ENCODE measurements at places on chromosomes 12 and 14.

DNA sequence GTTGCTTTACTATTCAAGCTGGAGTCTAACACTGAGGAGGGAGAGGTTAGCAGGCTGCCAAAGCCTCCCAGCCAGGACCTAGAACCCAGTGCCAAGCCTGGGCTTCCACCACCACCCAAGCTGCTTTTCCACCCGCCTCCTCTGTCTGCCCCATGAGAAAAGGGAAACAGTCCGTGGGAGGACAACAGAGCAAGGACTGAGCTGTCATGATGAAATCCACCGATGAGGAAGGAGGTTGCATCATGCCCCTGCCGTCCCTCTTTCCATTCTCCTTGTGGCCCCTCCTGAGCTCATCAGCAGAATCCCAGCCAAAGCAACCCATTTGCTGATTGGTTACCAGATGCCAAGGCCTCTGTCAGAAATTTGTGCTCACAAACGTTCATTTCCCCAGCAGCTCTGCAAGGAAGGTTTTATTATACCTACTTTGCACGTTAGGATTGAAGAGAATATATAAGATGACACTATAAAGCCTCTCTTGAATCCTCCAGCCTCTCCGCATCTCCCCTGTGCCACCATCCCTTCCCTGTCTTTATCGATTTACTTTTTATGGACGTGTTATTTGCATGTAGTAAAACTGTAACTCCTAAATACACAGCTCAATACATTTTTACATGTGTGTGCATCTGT is 6.3 kb upstream of the SERPINA1 start:
- no peak for DNase-seq

GRCh38 chr12:71216725-71217579 is 59.2 kb upstream of the TSPAN8 start:
- DNase-seq = peak; percentile 91

DNA sequence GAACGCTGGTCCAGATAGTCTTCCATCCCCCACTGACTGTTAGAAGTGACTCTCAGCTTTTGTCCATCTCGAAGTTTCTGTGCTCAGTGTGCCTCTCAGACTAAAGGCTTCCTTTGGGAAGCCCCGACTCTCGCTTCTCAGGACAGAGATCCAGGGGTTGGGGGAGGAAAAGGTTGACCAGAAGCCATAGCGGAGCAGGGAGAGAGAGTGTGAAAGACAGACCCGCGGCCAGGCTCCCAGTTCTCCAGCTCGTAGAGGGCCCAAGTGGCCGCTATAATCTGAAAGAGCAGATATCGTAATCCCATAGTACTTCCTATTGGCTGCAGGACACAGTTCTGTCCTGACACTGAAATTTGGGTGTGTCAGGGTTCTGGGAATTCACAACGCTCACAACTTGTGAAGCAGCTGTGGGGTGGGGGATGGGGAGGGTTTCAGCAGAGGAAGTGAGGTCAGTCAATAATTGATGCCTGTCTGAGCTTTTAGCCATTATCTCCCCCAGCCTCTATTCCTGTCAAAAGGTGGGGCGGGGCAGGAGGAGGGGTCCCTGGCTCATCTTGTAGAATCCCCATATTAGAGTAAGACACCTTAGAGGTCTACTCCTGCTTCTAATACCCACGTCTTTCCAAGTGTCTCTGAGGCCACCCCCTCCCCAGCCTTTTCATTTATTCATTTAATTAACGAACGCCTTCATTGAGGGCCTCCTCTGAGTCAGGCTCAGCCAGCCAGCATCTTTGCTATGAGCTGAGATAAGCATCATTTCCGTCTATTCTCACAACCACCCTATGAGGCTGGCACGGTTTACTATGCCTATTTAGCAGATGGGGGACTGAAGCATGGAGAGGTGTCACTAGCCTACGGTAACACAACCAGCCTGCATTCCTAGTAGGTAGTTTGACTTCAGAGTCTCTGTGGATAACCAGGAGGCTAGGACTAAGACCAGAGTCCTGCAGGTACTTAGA is 1.6 kb upstream of the ACVRL1 start:
- DNase-seq = peak; percentile 16

- no peak for DNase-seq
These were observed 319.6 kb upstream of the RTL1 start for GRCh38 chr14:101223127-101223526.

DNA sequence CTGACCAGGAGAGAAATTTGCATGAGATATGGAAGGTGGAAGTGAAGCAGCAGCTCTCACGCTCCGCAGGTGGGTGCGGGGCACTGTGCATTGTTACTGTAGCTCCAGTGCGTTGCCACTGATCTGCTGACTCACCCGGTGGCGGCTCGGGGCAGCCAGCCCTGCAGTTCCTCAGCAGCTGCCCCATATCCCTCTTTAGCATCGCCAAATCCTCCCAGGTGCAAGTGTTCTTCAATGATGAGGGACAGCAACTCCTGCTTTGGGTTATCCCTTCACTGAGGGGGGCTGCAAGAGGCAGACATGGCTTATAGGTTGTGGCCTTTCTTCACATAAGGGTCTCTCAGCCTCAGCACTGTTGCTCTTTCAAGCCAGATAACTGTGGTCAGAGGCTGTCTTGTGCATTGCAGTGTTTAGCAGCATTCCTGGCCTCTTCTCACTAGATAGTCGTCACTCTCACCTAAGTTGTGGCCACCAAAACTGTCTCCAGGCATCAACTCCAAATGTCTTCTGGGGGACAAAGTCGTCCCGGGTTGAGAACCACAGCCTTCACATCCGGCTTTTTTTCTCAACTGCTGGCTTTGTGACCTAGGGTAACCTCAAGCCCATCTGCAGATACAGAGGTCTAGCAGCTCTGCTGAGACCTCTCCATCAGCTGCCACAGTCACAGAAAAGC is 180.8 kb downstream of the EFCAB11 start:
- DNase-seq = peak; percentile 85
